Sigmoid colon (tissue), 7 donors: ENCODE measurements at places on chromosomes 6 and 20. TPM values are rescaled to one million over a fixed set of nuclear protein-coding genes. Genes with fewer than 3 reads are reported as not detected.

GRCh38 chr20:31569163-31570020 is 35.7 kb upstream of the ID1 start:
- peak overlapping the region; percentile 92 for H3K27ac ChIP-seq
- peaks cover 10% of the 10 kb centered on the region for H3K36me3 ChIP-seq
- H3K27me3 ChIP-seq = no peaks in the 10 kb centered on the region
- peak; percentile 70 for DNase-seq

- H3K36me3 ChIP-seq = peaks cover 4% of the 10 kb centered on the region
- H3K4me1 ChIP-seq = no peaks in the 10 kb centered on the region
- no peaks in the 10 kb centered on the region for H3K27me3 ChIP-seq
These were observed 166.5 kb upstream of the SNX9 start for GRCh38 chr6:157656437-157656997.

DNA sequence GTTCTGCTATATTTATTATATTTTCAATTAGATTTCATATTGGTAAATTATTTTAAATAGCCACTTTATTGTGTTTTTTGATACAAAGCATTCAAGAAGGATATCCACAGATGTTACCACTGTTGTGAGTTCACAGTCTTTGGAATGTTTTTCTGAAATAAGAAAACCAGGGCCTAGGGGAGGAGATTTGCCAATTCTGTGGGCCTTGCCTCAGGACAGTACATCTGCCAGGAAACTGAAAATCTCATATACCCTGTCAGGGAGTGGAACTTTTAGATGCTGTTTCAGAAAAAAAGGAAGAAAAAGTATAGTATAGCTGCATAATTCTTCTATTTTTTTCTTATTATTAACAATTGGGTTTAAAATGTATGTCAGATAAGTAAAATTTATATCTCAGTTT is 995.9 kb upstream of the ADGRB3 start:
- no peaks in the 10 kb centered on the region for H3K4me1 ChIP-seq
- no peaks in the 10 kb centered on the region for H3K36me3 ChIP-seq
- H3K27ac ChIP-seq = no peak overlapping the region
- no peak overlapping the region for H3K4me3 ChIP-seq

DNA sequence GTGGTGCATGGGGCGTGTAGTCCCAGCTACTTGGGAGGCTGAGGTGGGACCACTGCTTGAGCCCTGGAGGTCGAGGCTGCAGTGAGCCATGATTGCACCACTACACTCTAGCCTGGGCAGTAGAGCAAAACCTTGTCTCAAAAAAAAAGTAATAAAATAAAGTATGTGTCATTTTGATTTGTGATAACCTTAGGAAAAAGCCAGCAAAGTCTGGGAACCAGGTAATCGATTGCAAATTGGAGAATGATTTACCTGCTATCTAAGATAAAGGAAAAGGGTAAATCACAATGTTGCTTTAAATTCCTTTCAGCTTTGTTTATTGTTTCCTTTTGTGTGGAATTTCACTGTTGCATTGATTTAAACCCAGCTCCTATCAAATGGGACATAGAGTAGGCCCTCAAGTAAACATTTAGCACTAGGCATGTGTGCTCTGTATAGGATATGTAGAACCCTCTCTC is 59.0 kb downstream of the SGK1 start:
- no peak for DNase-seq
- no peaks in the 10 kb centered on the region for H3K36me3 ChIP-seq
- no peaks in the 10 kb centered on the region for H3K27me3 ChIP-seq
- H3K4me1 ChIP-seq = no peaks in the 10 kb centered on the region
- no peak overlapping the region for H3K4me3 ChIP-seq

DNA sequence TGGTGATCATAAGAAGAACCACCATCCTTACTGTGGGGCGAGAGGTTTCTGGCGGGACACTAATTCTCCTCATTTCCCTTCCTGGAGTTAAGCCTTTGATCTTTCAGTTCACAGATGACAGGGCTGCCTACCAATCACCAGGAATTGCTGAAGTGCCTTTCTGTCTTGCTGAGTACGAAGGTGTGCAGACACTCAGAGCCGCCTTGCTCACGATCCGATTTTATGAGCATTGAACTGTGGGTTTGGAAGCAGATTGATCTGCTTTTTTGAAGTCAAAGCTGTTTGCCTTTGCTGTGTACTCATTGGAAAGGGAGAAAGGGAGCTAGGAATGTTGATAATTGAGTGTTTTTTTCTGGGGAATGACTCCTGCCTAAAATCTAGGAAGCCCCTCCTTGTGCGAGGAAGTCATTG is 129.1 kb upstream of the SALL4 start:
- no peak overlapping the region for H3K27ac ChIP-seq
- no peaks in the 10 kb centered on the region for H3K36me3 ChIP-seq
- DNase-seq = no peak
- H3K4me3 ChIP-seq = no peak overlapping the region
- H3K4me1 ChIP-seq = no peaks in the 10 kb centered on the region

DNA sequence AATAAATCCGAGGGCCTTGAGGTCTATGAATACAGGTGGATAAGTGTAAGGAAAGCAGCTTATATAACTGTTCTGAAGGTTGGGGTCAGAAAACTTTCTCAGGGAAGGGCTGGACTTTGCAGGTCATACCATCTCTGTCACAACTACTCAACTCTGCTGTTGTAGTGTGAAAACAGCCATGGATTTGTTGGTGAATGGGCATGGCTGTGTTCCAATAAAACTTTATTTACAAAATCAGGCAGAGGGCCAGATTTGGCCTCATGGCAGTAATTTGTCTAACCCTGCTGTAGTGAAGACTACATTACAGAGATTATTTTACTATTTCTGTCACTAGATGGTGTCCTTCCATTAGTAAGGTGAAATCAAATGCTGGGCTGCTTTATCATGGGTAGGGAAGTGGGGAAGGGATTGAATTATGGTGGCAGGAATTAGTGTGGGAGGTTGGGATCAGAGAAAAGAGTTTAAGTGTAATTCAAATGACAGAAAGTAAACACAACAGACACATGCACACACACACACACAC is 409.6 kb upstream of the CHD6 start:
- H3K4me1 ChIP-seq = no peaks in the 10 kb centered on the region
- no peak overlapping the region for H3K4me3 ChIP-seq
- no peak overlapping the region for H3K27ac ChIP-seq
- H3K36me3 ChIP-seq = no peaks in the 10 kb centered on the region

DNA sequence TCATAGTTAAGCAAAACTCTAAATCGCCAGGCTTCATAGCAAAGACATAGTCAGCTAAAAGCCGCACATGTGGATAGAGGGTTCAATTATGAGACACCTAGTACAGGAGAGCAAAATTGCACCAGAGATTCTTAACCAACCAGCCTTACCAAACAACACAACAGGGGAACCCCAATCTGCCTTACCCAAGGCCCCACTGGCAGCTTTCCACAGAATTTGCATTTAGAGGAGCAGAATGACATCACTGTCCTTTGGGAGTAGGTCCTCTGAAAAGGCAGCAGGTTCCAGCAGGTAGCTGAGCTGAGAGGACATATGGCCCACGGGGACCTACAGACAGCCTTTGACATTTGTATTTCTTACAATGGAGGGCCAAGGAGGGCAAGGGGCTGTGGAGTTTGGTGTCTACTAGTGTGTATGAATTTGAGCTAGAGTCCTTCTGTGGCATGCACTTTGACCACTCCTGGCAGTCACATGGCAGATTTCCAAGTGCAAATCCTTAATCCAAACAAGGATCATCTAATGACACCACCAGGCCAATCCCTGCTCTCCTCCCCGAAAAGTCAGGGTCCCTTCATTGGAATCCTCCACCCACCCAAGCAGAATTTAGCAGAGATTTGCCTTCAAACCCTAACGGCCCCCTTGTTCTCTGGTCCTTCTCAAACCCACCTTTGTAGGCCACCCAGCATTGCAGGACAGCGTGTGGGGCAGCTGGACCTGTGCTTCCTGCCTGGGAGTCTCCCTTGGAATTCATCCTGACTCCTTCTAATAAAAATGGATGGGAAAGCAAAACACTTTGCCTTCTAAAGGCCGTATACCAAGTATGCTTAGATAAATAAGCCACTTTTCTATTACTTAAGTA is 171.2 kb upstream of the SUPT3H start:
- DNase-seq = no peak
- H3K27me3 ChIP-seq = no peaks in the 10 kb centered on the region
- H3K36me3 ChIP-seq = no peaks in the 10 kb centered on the region
- H3K4me1 ChIP-seq = no peaks in the 10 kb centered on the region
- no peak overlapping the region for H3K4me3 ChIP-seq

- peaks cover 9% of the 10 kb centered on the region for H3K4me1 ChIP-seq
- no peak overlapping the region for H3K27ac ChIP-seq
- no peaks in the 10 kb centered on the region for H3K27me3 ChIP-seq
- no peak overlapping the region for H3K4me3 ChIP-seq
- DNase-seq = no peak
These were observed 43.8 kb downstream of the SLX4IP start for GRCh38 chr20:10478930-10479329.

LRRC1 gene
- 20.8 TPM for total RNA-seq

NNAT gene
- total RNA-seq = 82.8 TPM

ZBTB2 gene
- total RNA-seq = 8.9 TPM

ADGRF1 gene
- total RNA-seq = not detected

DEF6 gene
- 3.5 TPM for total RNA-seq
